Transverse colon (tissue), 4 donors: ENCODE measurements at places on chromosomes 5 and 9.

GRCh38 chr9:115341426-115341825, 223.5 kb upstream of the TNC start:
- DNase-seq: no peak

- no peak for DNase-seq
Measured at GRCh38 chr5:91706785-91707520, 323.8 kb upstream of the ARRDC3 start.

GRCh38 chr9:15578714-15579113, 25.9 kb downstream of the CCDC171 start:
- DNase-seq: no peak

DNA sequence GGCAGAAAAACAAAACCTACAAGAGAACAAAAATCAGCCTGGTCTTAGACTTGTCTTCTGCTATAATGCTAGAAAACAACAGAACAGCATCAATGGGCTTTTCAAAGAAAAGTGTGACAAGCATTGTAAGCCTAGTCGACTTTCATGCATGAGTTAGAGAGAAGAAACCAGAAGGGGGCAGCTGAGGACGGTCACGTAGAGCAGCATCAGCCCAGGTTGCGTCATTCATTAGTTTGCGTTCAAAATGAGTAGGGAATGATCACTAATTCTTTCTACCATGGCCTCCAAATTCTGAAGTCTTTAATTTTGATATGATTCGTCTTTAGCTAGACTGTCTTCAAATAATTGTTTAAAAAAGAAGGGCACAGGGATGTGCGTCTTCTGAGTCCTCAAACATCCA, 4.7 kb upstream of the ISCA1 start:
- DNase-seq: no peak

DNA sequence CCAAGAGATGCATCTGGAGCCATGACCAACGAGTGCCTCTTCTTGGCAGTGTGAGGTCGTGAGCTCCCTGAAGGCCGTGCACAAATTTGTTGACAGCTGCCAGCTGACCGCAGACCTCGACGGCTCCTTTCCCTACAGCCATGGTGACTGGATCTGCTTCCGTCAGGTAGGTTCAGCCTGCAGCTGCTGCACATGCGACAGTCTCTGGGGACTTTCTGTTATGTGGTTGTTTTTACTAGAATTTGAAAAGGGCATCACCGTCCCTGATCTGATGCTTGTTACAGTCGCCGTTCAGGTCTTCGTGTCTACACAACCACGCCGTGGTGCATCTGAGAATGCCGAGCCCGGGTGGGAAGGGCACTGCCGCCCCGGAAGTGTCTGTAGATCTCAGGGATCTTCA, 36.5 kb upstream of the LRRC14B start:
- no peak for DNase-seq

- no peak for DNase-seq
Measured at GRCh38 chr9:119368681-119369581, at the start of gene BRINP1. BRINP1 (minus strand) TSS chr9:119369435; CDS start chr9:119313355, 56,080 bp downstream.

DNA sequence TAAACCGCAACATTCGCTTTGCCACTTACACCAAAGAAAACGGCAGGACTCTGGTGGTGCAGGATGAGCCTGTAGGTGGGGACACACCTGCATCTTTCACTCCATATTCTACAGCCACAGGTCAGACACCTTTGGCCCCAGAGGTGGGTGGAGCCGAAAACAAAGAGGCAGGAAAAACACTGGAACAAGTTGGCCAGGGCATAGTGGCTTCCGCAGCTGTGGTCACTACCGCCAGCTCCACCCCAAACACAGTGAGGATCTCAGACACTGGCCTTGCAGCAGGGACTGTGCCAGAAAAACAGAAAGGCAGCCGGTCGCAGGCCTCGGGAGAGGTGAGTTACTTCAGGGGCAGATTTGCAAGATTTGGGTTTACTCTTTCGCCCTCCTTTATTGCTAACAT, 33.8 kb downstream of the KDM3B start:
- DNase-seq: no peak

- DNase-seq: peak; percentile 73
Measured at GRCh38 chr9:74777136-74777879, 110.4 kb downstream of the TRPM6 start.

- DNase-seq: no peak
Measured at GRCh38 chr9:36424289-36425055, 24.4 kb upstream of the RNF38 start.

GRCh38 chr5:150393096-150393645, 19.5 kb downstream of the CD74 start:
- no peak for DNase-seq

DNA sequence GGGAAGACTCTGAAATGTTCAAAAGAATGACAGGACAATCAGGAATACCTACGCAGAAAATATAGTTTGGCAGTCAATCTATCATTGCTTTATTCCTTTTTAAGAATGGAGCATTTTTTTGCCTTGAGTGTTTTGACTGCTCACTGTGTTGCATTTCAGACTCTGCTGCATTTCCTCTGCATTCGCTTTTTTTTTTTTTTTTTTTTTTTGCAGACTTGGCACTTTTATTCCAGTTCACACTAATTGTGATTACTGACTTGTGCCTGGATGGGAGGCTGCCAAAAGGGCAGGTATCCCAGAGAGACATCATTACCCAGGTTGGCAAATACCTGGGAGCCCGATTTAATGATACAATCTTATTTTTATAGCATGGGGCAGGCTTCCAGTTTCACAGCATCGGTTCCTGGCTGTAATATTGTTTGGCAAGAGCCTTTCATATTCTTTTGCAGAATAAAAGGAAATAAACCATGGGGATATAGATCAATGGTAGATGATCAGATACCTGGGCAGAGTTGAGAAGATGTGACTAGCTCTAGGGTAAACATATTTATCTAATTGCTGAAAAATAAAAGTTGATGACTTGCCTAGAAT, 1132.6 kb downstream of the MAT2B start:
- DNase-seq: no peak

DNA sequence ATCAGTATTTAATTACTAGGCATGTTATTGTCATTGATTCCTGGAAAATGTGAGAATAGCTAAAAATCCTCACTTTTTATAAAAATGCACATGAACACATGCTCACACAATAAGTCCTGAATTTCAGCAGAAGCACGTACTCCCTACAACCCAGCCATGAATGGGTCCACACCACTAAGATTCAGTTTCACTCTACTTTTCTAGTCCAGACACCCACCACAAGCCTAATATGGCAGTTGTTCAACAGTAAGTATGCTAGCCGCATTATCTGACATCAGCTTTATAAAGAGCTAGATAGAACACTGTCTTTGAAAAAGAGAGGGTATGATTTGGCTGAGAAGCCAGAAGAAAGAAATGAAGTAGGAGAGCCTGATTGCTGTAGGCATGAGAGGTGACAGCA, 639.3 kb downstream of the BRINP1 start:
- DNase-seq: no peak

DNA sequence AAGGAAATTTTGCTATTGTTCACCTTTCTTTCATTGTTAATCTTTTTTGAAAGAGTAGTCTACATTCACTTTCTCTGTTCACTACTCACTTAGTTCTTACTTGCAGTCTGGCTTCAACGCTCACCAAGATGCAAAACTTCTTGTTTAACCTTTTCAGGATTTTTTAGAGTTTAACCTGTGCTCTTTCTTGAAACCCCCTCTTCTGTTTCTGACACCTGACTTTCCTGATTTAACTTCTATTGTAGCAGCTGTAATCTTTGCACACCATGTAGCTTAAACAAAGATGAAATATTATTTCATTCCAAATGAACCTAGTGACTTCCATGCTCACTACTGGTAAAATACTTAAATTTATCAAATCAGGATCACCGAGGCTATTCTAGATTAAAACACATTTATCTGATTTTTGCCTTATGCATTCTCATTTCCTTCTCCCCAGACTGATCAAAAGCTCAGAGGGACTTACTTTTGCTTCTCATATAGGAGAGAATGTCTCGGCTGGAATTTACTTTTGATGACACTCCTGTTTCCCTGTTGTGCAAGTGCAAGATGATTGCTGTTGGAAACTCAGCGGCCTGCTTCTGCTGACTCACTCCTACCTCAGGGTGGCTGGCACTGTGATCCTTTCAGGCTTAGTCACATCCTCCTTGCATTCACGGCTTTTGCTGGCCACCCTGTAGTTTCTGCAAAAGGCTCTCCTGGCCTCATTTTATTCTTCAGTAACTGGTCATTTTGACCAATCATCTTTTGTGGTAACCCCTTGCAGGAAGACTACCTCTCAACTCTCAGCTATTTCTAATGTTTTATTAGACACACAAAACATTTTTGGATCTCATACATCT, 109.3 kb upstream of the IFNE start:
- peak; percentile 15 for DNase-seq

GRCh38 chr5:170579601-170580000, 75.8 kb downstream of the KCNIP1 start:
- DNase-seq: no peak

GRCh38 chr5:34748431-34748830, 90.5 kb upstream of the TTC23L start:
- DNase-seq: no peak

GRCh38 chr5:133723126-133723525, 110.8 kb upstream of the FSTL4 start:
- DNase-seq: no peak

- no peak for DNase-seq
Measured at GRCh38 chr9:133117271-133118178, 3.5 kb downstream of the RALGDS start.

DNA sequence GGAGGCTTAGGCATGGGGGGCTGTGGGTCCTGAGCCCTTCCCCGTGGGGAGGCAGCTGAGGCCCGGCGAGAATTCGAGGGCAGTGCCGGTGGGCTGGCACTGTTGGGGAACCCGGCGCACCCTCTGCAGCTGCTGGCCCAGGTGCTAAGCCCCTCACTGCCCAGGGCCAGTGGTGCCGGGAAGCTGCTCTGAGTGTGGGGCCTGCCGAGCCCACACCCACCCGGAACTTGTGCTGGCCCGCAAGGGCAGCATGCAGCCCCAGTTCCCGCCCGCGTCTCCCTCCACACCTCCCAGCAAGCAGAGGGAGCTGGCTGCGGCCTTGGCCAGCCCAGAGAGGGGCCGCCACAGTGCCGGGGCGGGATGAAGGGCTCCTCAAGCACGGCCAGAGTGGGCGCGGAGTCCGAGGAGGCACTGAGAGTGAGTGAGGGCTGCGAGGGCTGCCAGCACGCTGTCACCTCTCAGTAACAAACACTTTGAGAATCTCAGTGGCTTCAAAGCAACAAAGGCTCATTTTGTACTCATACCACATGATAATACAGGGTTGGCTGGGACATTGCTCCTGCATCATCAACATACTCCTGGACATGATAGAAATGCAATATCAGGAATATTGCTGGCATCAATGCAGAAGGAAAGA, 265.7 kb upstream of the ANKRD55 start:
- DNase-seq: no peak

DNA sequence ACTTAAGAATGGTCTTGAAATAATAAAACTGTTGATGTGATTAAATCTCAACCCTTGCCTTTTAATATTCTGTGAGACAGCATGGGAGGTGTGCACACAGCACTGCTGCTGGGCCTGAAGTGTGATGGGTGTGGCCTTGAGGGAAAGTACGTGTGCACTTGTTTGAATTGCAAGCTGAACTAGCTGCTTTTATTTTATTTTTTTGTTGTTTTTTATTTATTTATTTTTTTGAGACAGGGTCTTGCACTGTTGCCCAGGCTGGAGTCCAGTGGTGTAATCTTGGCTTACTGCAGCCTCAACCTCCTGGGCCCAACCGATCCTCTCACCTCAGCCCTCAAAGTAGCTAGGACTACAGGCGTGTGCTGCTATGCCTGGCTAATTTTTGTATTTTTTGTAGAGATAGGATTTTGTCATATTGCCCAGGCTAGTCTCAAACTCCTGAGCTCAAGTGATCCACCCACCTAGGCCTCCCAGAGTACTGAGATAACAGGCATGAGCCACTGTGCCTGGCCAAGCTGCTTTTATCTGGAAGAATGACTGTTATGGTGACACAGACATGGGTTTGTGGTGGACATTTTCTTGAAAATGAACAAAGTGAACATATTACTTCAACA, 58.9 kb downstream of the GPR107 start:
- no peak for DNase-seq

- no peak for DNase-seq
Measured at GRCh38 chr5:164741376-164741775, 1236.0 kb downstream of the MAT2B start.

DNA sequence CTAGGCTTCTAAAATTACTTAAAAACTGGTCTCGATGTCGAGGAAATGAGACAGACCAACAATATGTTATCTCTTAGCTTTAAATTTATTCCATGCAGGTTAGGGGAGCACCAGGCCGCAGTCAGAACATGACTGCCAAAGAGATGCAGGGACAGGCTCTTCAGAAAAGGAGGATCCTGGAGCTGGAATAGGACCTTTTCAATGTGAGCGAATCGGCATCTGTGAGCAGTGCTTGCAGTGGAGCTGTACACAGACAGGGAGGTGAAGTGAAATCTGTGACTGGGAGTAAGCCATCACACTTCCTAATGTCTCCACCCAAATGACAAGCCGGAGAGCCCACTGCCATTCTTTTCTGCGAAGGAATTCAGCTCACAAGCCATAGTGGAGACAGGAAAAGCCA, 78.2 kb downstream of the EFNA5 start:
- no peak for DNase-seq

- DNase-seq: no peak
Measured at GRCh38 chr5:160349249-160349934, 21.0 kb downstream of the C1QTNF2 start.

GRCh38 chr5:114644576-114644975, 282.7 kb downstream of the KCNN2 start:
- no peak for DNase-seq

DNA sequence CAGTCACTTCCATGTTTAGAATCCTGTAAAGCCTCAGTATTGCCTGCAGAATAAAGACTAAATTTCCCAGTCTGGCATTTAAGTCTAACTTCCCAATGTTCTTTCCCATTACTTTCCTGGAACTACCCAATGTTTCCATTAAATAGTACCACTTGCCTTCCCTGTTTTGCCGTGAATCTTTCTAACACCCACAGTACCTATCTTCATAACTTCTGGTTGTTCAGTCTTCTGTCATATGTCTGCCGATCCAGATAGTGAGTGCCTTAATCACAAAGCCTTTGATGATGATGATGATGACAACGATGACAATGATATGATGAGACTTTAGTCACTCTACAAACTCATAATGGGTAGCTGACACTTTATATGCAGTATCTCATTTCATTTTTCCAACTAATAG, 6.6 kb upstream of the HEMGN start:
- no peak for DNase-seq

DNA sequence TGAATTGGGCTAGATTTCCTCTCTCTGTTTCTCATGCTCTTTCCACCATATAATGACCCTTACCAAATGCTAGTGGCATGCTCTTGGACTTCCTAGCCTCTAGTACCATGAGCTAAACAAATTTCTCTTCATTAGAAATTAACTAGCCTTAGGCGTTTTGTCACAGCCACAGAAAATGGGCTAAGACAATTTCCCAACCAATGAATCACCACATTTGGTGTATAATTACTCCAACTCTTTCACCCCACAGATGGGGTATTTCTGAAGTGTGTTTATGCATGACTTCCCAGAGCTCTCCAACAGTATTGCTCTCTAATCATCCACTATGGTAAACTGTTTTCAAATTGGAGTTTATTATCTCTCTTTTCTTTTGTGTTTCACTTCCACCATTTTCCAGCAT, 1041.1 kb upstream of the COX7C start:
- no peak for DNase-seq

GRCh38 chr5:65086234-65086890, 317.6 kb downstream of the CWC27 start:
- DNase-seq: no peak
